ENCODE measurements at places on chromosomes 6 and 20. TPM values are rescaled to one million over a fixed set of nuclear protein-coding genes. Genes with fewer than 3 reads are reported as not detected.

DNA sequence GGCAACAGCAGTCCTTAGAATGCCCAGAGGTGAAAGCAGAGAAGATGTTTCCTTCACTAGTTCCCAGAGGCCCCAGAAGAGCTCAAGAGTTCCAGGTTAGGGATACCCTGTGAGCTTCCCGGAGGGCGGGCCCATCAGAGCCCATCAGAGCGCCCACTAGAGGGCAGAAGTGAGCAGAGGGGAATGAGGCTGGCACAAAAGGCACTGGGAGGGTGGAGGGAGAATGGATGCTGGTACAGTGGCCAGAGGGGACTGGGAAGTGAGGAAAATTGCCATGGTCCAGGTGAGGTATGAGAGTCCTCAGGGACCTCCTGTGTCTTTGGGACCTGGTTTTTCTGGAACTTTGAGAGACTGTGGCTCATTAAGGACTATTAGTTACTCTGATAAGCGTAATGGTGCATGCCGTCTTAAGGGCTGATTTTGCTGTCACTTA lies 57.3 kb downstream of the LINC00237 start:
- DNase-seq: peak; percentile 66

GRCh38 chr6:158516098-158516497 lies 43.8 kb upstream of the TMEM181 start:
- no peak for DNase-seq

- peak; percentile 74 for DNase-seq
Measured at GRCh38 chr20:43514648-43514999, 7.1 kb downstream of the L3MBTL1 start.

- no peak for DNase-seq
Measured at GRCh38 chr6:158584236-158584651, 24.4 kb downstream of the TMEM181 start.

GRCh38 chr6:37830225-37830624 lies 10.7 kb downstream of the ZFAND3 start:
- DNase-seq: no peak

GRCh38 chr20:60977901-60978300 lies 274.2 kb upstream of the CDH4 start:
- DNase-seq: no peak

DNA sequence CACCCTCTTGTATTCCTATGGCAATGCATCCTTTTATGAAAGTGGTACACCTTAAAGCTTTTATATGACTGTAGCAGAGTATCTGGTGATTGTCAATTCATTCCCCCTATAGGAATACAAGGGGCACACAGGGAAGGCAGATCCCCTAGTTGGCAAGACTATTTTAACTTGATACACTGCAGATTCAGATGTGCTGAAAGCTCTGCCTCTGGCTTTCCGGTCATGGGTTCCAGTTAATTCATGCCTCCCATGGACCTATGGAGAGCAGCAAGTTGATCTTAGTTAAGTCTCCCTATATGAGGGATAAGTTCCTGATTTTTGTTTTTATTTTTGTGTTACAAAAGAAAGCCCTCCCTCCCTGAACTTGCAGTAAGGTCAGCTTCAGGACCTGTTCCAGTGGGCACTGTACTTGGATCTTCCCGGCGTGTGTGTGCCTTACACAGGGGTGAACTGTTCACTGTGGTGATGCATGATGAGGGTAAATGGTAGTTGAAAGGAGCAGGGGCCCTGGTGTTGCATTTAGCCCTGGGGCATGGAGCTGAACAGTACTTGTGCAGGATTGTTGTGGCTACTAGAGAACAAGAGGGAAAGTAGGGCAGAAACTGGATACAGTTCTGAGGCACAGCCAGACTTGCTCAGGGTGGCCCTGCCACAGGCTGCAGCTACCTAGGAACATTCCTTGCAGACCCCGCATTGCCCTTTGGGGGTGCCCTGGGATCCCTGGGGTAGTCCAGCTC lies 292.1 kb downstream of the ESR1 start:
- DNase-seq: no peak

DNA sequence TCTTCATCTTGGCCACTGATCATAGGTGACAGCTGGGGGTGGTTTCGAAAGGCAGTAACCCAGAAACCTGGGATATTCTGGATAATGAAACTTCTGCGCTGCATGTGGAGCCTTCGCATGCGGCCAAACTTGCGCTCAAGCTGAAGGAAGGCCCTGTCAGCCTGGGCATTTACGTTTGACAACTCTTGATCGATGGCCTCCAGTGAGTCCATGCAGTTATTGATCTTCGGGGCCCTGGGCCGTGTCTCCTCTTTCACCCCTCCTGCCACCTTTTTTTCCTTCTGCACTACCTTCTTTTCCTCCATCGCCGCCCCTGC lies 729 bp downstream of the TSPYL4 start:
- no peak for DNase-seq

NDUFAF5 gene
- total RNA-seq: 20.1 TPM

ERVFRD-1 gene
- 0.55 TPM for total RNA-seq

TMEM244 gene
- not detected for total RNA-seq

ADGRG6 gene
- total RNA-seq: 47.6 TPM

All from upper lobe of right lung (tissue), 1 donor.